T-cell (primary cell): ENCODE measurements at places on chromosomes 2 and 18. TPM values are rescaled to one million over a fixed set of nuclear protein-coding genes. Genes with fewer than 3 reads are reported as not detected.

DNA sequence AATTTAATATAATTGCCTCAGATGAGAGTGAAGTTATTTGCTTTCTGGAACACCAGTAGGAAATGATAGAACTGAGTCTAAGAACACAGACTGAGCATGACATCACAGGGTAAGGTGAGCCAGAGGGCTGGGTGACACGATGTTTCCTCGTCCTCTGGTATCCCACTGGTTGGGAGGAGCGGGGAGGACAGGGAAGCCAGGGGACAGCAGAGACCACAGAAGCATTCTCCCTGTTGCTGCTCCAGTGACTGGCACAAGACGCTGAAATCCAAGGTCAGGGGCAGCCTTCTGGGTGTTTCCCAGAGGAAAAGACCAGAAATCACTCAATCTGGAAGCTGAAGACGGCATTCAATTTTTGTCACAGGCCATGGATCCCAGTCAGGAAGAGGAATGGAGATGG, 363.4 kb upstream of the SOX11 start:
- peaks cover 2% of the 10 kb centered on the region for H3K27me3 ChIP-seq
- DNase-seq, result no peak
- no peak overlapping the region for H3K27ac ChIP-seq
- no peaks in the 10 kb centered on the region for H3K36me3 ChIP-seq
- no peaks in the 10 kb centered on the region for H3K4me1 ChIP-seq

- H3K36me3 ChIP-seq, result no peaks in the 10 kb centered on the region
- H3K27me3 ChIP-seq, result peaks cover 13% of the 10 kb centered on the region
- peaks cover 5% of the 10 kb centered on the region for H3K4me1 ChIP-seq
- H3K4me3 ChIP-seq, result no peak overlapping the region
- H3K27ac ChIP-seq, result no peak overlapping the region
Observed at GRCh38 chr18:13180614-13181375, 37.8 kb upstream of the LDLRAD4 start.

DNA sequence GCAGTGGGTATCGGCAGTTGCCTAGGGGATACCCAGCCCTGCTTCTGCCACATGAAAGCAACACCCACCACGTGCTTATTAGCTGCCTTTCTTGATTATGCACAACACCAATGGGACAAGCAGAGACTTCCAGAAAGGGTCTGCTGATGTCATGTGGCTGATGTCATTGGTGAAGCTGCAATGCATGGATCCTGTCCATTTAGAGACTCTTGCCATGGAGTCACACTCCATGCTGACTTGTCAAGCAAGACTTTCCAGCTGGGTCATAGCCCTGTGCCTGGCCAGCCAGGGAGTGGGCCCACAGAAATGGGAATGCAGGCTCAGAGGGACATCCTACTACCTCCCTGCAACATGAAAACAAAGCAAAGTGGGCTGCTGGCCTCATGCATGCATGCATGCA, 81.8 kb downstream of the VAPA start:
- H3K4me3 ChIP-seq, result no peak overlapping the region
- peaks cover 19% of the 10 kb centered on the region for H3K27me3 ChIP-seq
- DNase-seq, result no peak
- H3K36me3 ChIP-seq, result no peaks in the 10 kb centered on the region
- H3K4me1 ChIP-seq, result no peaks in the 10 kb centered on the region

DNA sequence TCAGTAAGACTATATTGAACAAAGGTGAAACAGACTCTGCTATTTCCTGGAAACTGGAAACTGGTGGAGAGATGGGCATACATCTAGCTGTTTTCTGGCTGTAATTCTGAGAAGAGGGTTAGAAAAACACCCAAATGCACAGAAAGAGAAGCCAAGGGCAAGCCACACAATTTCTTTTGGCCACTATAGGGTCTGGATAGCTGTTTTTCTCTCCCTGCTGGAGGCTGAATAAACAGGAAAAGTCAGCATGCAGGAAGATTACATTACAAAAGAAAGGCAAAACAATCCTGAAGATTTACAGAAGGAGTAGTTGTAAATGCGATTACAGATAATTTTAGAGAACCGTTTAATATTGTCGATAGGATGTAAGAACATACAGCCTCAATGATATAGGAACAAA, 186.2 kb upstream of the REG3G start:
- H3K4me1 ChIP-seq, result no peaks in the 10 kb centered on the region
- DNase-seq, result no peak
- H3K4me3 ChIP-seq, result no peak overlapping the region
- no peak overlapping the region for H3K27ac ChIP-seq
- H3K36me3 ChIP-seq, result no peaks in the 10 kb centered on the region

GRCh38 chr2:160278101-160278878, 78.2 kb upstream of the ITGB6 start:
- H3K36me3 ChIP-seq, result peaks cover 10% of the 10 kb centered on the region
- no peak overlapping the region for H3K4me3 ChIP-seq
- H3K27me3 ChIP-seq, result no peaks in the 10 kb centered on the region
- DNase-seq, result no peak
- H3K27ac ChIP-seq, result no peak overlapping the region
- H3K4me1 ChIP-seq, result no peaks in the 10 kb centered on the region

DNA sequence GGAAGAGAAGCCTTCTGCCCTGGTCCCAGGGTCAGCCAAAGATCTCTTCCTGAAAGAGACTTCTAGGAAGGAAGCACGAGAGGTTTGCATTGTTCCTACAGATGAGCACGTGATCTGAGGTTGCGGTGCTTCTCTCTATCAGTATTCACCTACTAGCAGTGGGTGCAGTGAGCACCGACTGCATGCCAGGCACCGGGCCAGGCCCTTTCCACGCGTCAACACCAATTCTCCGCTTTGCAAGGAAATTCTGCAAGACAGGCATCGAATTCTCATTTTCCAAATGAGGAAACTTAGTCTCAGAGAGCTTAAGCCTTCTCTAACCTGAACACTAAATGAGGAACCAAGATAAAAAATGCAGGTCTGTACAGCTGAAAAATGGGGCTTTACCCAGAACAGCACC, 151.5 kb upstream of the MYCN start:
- no peaks in the 10 kb centered on the region for H3K27me3 ChIP-seq
- H3K27ac ChIP-seq, result no peak overlapping the region
- H3K4me3 ChIP-seq, result no peak overlapping the region
- H3K36me3 ChIP-seq, result no peaks in the 10 kb centered on the region

GRCh38 chr18:35732636-35733035, 151.1 kb downstream of the GALNT1 start:
- H3K36me3 ChIP-seq, result no peaks in the 10 kb centered on the region
- no peak overlapping the region for H3K27ac ChIP-seq
- no peaks in the 10 kb centered on the region for H3K27me3 ChIP-seq
- H3K4me1 ChIP-seq, result no peaks in the 10 kb centered on the region
- no peak overlapping the region for H3K4me3 ChIP-seq

DNA sequence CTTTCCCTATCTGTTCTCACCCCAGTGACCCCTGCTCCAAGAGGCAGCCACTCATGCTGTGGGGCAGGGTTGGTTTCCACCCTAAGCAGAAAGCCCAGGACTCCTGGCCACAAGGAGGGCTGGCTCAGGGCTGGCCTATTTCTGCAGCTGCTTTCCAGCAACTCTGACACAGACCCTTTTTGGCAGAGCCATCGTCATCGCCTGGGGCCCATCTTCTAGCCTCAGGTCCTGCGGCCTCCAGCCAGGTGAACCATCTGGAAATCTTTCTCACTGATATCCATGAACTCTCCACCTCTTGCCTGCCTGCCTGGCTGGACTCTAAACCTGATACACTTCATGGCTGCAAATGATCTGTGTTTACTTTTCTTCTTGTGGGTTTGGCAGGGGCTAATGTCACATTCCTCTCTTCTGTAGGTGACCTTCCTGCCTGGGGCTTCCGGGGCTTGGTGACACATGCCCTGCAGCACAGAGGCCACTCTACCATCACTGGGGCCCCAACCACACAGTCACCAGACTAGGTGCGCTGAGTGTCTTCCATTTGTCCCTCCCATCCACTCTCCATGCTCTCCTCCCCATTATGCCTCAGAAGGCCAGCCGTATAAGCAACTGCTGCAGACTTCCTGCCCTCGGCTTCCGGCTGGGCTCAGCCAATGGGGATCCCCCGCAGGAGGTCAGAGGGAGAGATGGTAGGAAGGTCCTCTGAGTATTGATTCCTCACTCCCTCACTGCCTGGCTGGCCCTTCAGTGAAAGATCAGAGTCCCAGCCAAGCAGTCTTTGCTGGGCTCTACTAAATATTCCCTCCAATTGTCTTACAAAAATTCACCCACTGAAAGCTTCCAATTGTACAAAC, 9.7 kb upstream of the COPS8 start:
- H3K27me3 ChIP-seq, result peaks cover 8% of the 10 kb centered on the region
- H3K4me3 ChIP-seq, result no peak overlapping the region
- no peaks in the 10 kb centered on the region for H3K4me1 ChIP-seq

DNA sequence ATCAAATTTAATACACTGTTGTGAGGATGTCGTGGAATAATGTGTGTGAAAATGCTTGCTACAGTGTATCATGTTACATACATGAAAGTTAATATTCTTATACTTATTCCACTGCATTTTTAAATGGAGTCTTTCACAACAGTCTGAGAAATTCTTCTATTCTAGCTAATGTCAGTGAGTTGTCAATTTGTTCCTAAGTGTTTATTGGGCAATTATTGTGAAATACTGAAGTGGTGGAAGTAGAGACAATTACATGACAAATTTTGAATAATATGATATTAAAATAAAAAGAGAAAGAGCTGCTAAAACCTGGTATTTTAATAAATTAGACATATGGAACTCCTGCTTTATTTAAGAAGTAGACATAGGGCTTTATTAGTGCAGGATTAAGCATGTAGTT, 176.1 kb downstream of the PTPRM start:
- no peaks in the 10 kb centered on the region for H3K36me3 ChIP-seq
- no peak for DNase-seq
- H3K4me1 ChIP-seq, result no peaks in the 10 kb centered on the region
- no peak overlapping the region for H3K4me3 ChIP-seq
- H3K27ac ChIP-seq, result no peak overlapping the region
- no peaks in the 10 kb centered on the region for H3K27me3 ChIP-seq

- H3K27me3 ChIP-seq, result peaks cover 5% of the 10 kb centered on the region
- no peak overlapping the region for H3K4me3 ChIP-seq
- no peak for DNase-seq
- H3K36me3 ChIP-seq, result no peaks in the 10 kb centered on the region
- no peaks in the 10 kb centered on the region for H3K4me1 ChIP-seq
- H3K27ac ChIP-seq, result no peak overlapping the region
Observed at GRCh38 chr18:34493099-34493544, 217.0 kb upstream of the DTNA start.

- no peaks in the 10 kb centered on the region for H3K4me1 ChIP-seq
- no peak overlapping the region for H3K4me3 ChIP-seq
- no peak overlapping the region for H3K27ac ChIP-seq
- H3K36me3 ChIP-seq, result no peaks in the 10 kb centered on the region
- H3K27me3 ChIP-seq, result no peaks in the 10 kb centered on the region
Observed at GRCh38 chr18:43932140-43932539, 654.9 kb upstream of the SYT4 start.

GRCh38 chr2:64932371-64933216, 56.6 kb upstream of the SLC1A4 start:
- no peak overlapping the region for H3K4me3 ChIP-seq
- no peak overlapping the region for H3K27ac ChIP-seq
- H3K27me3 ChIP-seq, result no peaks in the 10 kb centered on the region
- no peaks in the 10 kb centered on the region for H3K36me3 ChIP-seq
- no peak for DNase-seq
- no peaks in the 10 kb centered on the region for H3K4me1 ChIP-seq

- H3K36me3 ChIP-seq, result no peaks in the 10 kb centered on the region
- H3K27ac ChIP-seq, result no peak overlapping the region
- no peaks in the 10 kb centered on the region for H3K4me1 ChIP-seq
- no peak for DNase-seq
- no peak overlapping the region for H3K4me3 ChIP-seq
Observed at GRCh38 chr18:54684784-54685183, 93.7 kb downstream of the DYNAP start.

DNA sequence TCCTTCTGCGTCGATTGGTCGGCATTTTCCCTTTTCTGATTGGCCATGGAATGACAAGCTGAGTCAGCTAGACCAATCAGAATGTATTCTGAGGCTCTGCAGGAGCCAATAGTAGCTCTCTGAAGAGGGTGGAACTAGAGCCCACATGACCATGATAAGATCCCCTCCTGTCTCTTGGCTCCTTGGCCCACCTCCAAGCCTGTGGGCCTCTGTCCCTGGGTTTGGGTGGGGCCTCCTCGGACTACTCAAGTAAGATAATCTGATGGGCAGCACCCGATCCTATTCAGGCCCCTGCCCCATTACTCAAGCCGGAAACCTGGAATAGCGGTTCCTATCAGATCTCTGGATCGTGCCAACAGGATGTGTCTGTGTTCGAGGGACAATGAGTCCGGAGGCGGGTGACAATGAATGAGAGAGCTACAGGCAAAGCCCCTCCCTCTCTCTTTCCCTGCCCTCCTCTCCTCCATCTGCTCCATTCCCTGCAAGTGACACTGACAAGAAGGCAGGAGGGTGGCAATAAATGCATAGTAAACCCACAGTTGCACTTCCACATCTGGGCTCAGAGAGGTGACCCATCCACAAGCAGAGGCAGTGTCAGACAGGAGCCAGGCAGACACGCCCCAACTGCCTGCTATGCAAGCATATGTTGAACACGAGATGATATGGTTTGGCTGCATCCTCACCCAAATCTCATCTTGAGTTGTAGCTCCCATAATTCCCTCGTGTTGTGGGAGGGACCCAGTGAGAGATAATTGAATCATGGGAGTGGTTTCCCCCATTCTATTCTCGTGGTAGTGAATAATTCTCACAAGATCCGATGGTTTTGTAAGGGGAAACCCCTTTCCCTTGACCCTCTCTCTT, 114.7 kb downstream of the TNS1 start:
- no peaks in the 10 kb centered on the region for H3K27me3 ChIP-seq
- no peaks in the 10 kb centered on the region for H3K36me3 ChIP-seq
- H3K27ac ChIP-seq, result no peak overlapping the region
- H3K4me1 ChIP-seq, result peaks cover 3% of the 10 kb centered on the region
- no peak overlapping the region for H3K4me3 ChIP-seq

GRCh38 chr2:124810132-124810531, 785.0 kb downstream of the CNTNAP5 start:
- no peak for DNase-seq
- H3K4me3 ChIP-seq, result no peak overlapping the region
- no peak overlapping the region for H3K27ac ChIP-seq
- no peaks in the 10 kb centered on the region for H3K4me1 ChIP-seq
- H3K27me3 ChIP-seq, result no peaks in the 10 kb centered on the region

GRCh38 chr18:6876641-6877041, 147.1 kb downstream of the ARHGAP28 start:
- DNase-seq, result no peak
- H3K27me3 ChIP-seq, result no peaks in the 10 kb centered on the region
- H3K27ac ChIP-seq, result no peak overlapping the region
- H3K36me3 ChIP-seq, result no peaks in the 10 kb centered on the region
- H3K4me1 ChIP-seq, result no peaks in the 10 kb centered on the region

IL36B gene
- total RNA-seq, result not detected

BMP10 gene
- not detected for total RNA-seq

TBR1 gene
- not detected for total RNA-seq

ERBB4 gene
- total RNA-seq, result 0.03 TPM

SLC66A3 gene
- 32.0 TPM for total RNA-seq

RAPGEF4 gene
- total RNA-seq, result 0.26 TPM

ACTR2 gene
- 267 TPM for total RNA-seq

GKN1 gene
- total RNA-seq, result not detected
